ENCODE measurements at places on chromosomes 1 and 21.

DNA sequence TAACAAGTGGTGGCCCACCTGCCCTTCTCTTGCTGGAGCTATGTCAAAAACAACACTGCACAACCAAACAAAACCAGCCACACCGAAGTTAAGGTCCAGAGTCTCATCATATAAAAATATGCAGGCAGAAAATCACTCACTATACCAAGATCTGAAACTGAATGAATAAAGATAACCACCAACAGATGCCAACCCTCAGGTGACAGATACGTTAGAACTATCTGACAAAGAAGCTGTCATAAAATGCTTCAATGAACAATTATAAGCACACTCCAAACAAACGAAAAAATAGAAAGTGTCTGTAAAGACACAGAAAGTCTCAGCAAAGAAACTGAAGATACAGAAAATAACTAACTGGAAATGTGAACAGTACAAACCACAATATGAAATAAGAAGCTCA lies 14.0 kb downstream of the ZNF496 start:
- DNase-seq, result no peak

- DNase-seq, result no peak
Observed at GRCh38 chr1:241641773-241642592, 1.8 kb upstream of the CHML start.

DNA sequence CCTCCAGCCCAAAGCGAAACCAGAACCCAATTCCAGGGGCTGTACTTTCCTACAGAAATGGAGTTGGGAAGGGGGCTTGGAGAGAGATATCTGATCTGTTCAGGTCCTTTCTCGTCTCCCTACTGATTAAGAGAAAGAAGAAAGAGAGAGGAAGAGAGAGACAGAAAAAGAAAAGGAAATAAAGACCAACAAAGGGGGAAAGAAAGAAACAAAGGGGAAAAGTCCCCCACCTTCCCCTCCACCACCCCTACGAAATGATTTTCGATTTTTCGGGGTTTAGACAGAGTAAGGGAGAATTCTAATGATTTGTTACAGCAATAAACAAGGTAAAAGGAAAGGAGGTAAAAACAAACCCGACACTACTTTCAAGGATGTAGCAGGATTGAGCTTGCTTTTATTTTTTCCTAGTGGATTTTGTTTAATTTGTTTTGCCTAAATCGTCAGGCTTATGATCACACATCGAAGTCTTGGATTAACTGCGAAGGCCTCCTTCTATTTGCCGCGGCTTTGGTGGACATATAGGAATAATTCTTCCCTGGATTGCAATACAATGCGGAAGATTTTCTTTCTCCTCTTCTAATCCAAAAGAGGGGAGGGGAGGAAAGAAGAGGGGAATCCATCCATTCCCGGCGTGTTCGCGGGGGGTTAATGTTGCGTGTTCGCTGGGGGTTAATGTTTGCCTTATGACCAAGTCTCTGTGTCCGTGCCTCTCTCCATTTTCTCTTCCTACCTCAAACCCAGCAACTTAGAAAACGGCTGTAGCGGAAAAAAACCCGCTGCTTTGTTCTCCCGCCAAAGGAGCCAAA lies 1.9 kb downstream of the TAL1 start:
- DNase-seq, result no peak

DNA sequence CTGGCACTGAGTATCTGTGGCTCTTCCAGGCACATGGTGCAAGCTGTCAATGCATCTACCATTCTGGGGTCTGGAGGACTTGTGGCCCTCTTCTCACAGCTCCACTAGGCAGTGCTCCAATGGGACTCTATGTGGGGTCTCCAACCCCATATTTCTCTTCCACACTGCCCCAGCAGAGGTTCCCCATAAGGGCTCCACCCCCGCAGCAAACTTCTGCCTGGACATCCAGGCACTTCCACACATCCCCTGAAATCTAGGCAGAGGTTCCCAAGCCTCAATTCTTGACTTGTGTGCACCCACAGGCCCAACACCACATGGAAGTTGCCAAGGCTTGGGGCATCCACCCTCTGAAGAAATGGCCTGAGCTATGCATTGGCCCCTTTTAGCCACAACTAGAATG lies 18.8 kb downstream of the ODF2L start:
- no peak for DNase-seq

DNA sequence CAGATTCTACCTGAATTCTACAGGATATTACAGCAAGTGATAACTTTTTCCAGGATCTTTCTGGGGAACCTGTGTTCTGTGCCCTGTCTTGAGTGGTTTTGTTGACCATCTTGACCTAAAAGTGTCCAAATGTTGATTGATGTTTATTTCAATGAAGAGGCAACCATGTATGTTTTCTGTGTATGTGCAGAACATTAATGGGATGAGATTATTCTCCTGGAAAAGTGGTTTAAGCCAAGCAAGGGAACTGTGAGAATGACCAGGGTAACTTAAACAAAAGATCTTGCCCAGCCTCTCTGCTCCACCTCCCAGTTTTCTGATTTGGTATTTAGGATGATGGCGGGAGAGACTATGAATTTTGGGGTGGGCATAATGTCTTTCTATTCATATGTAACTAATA lies 1.0 kb upstream of the SAMD13 start:
- DNase-seq, result no peak

- peak; percentile 64 for DNase-seq
Observed at GRCh38 chr1:20476265-20477038, 9.6 kb downstream of the CAMK2N1 start.

GRCh38 chr1:108570998-108571401 lies 11.1 kb downstream of the EEIG2 start:
- DNase-seq, result no peak

- no peak for DNase-seq
Observed at GRCh38 chr1:66853379-66853778, 52.3 kb upstream of the INSL5 start.

All from left renal pelvis (tissue), 4 donors.